SJSA1 (cell line): ENCODE measurements at places on chromosomes 6 and 20. TPM values are rescaled to one million over a fixed set of nuclear protein-coding genes. Genes with fewer than 3 reads are reported as not detected.
A peak's percentile ranks its signal among the peaks of the same experiment; 100 is the strongest.

DNA sequence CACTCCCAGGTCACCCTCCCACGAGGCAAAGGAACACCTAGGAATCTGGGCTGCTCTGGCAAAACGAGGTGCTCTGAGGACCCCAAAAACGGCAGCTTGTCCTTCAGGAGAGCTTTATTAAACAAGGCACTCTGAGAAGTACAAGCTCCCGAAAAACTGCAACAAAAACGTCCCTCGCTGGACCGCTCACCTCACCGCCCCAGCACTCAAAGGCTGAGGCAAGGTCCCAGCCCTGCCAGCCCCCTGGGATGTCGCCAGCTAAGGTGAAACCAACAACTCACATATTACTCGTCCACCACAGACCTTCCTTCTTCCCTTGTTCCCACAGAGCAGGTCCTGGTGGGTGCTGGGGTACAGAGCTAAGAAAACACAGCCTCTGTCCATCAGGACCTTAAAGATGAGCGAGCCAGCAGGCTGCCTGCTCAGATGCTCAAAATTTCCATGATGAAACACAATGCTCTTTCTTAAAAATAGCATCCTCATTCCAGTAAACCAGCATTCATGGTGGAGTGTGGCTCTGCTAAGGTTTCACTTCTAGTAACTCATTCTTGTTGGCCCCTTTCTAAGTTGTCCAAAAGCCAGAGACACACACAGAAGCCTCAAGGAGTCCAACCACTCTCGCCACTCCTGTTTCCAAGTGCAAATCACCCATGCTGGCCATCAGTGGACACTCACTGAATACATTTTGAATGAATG, 35.9 kb downstream of the ATP9A start:
- no peak for DNase-seq

- peak; percentile 84 for DNase-seq
Observed at GRCh38 chr6:17042422-17043147, 59.3 kb upstream of the STMND1 start.

- peak; percentile 40 for DNase-seq
Observed at GRCh38 chr6:113414511-113414910, 442.6 kb upstream of the MARCKS start.

GRCh38 chr6:3446184-3446583, 10.7 kb downstream of the SLC22A23 start:
- no peak for DNase-seq

DNA sequence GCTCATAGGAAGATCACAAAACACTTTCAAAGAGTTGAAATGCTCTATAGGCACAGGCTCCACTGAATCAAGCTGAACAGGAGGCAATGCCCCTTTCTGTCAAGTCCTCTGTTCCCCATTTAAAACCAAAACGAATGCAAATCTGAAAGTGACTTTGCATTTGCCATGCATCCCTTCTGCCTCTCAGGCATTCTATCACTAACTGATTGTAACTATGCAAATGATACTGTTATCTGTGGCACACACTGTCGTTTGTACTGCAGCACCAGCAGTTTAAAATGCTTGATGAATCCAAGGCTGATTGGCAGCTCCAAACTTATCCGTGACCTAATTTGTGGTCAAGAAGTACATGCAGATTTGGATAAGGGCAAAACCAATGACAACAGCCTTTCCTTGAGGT, 1067.5 kb upstream of the MAP3K7 start:
- DNase-seq, result no peak

GRCh38 chr6:110658631-110659211, 156.5 kb downstream of the CDK19 start:
- no peak for DNase-seq

The ZNF311 gene
- total RNA-seq, result not detected in 2 replicates

The TUBB2A gene
- 212 and 289 TPM in 2 replicates for total RNA-seq
